ENCODE measurements at places on chromosomes 7 and 10.

- no peak for DNase-seq
Measured at GRCh38 chr10:115937768-115938056, 335.3 kb downstream of the GFRA1 start.

GRCh38 chr7:149497467-149498261 is at the start of gene ZNF746:
TSS of gene ZNF746 (minus strand) at chr7:149497809. CDS start at chr7:149497536, 273 bp downstream.
- DNase-seq = peak; percentile 70

GRCh38 chr7:2170576-2171521 is 61.9 kb downstream of the MAD1L1 start:
- DNase-seq = no peak

DNA sequence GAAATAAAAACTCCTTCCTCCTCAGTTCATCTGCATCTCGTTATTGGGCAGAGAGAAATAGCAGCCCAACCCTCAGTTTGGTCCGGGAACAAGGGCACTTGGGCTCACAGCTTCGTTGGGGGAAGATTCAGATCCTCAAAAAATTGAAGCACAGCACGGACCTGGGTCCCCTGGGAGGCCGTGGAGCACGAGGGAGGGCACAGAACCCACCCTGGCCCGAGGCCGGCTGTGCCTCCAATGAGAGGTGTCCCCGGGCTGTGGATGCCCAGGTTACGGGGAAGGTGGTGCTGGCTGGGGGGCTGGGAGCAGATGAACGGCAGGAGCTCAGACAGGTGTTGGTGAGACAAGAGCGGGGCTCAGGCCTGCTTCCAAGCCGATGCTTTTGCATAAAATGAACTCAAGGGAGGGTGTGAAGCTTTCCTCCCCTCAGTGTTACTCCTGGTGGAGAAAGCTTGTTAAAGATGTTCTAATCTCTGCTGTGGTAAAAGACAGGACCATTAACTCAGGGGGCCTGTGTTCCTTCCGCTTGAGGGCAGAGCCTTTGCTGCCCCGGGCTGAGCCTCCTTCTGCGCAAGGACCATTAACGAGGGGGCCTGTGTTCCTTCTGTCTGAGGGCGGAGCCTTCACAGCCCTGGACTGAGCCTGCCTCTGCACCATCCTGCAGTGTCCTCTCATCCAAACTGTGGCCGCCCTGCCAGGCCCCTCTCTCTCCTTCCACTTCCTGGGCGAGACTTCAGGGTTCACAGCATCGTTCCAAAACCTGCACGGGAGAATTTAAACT is 302.2 kb downstream of the ADARB2 start:
- DNase-seq = no peak

DNA sequence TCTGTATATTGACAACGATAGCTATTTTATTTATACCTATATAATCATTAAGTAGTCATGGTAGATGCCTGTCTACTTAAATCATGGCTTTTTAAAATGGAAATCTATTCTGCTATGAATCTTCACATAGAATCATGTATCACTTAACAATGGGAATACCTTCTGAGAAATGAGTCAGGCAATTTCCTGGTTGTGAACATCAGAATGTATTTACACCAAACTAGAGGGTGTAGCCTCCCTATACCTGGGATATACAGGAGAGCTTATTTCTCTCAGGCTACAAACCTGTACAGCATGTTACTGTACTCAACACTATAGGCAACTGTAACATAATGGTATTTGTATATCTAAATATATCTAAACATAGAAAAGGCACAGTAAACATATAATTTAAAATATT is 502.3 kb downstream of the ZWINT start:
- no peak for DNase-seq

Data from NCI-H2029 (cell line).